Mucosa of gallbladder (tissue), 1 donor: ENCODE measurements at places on chromosomes 1 and 21. TPM values are rescaled to one million over a fixed set of nuclear protein-coding genes. Genes with fewer than 3 reads are reported as not detected.

DNA sequence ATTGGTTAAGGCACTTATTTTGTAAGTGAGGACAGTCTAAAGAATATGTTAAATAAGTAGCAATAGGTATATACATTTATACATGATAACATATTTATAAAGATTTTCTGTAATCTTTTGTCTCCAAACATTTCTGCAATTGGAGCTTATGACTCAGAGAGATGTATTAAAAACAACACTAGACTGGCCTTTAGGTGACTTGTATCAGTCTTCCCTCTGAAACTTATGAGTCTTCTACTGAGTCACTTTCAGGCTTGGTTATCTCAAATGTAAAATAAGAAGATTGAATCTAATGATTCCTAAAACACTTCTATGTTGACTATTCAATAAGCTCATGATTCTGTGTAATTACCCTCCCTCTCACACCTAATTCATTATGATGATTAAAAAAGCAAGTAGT lies 672.6 kb upstream of the NEGR1 start:
- no peak for DNase-seq

DNA sequence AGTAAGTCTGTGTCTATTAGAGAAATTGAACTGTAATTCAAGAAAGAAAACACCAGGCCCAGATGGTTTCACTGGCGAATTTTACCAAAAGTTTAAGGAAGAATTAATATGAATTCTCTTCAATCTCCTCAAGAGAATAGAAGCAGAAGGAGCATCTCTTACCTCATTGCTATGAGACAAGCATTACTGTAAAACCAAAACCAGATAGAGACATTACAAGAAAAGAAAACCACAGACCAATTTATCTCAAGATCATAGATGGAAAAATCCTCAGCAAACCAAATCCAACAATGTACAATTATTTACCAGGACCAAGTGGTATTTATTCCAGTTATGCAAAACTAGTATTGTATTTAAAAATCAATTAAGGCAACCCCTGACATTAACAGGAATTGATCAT lies 160.6 kb downstream of the LIPI start:
- no peak for DNase-seq

DNA sequence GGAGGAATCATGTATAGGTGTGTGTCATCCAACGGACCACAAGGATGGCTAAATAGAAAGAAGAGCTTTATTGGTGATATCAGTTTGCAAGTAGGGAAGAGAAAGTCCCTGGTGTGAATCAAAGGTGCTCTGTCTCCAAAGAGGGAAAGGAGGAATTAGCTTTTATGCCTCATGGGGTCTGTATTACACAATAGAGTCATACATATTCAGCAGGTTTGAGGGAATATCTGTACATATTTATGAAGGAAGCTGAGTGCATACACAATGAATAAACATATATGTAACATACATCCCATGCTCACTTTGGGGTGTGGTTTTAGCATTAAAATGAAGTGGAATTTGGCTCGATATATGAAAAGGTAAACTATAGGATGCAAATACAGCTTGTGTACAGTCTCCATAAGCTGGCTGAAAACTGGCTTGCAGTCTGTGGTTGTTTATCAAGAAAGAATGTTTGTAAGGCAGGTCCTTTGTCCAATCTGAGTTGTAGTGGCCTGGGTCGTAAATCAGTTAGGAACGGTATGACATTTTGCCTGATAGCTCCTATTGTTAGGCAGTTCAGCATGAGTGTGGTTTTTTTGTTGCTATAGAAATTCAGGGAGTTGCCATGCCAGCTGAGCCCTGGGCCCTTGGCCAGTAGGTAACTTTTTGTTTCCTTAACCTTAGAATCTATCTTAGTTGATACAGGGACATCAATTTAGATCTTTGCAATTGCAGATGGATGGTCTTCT lies 198.0 kb upstream of the ZP4 start:
- no peak for DNase-seq

GRCh38 chr1:233695901-233696300 lies 82.0 kb downstream of the KCNK1 start:
- DNase-seq = no peak

DNA sequence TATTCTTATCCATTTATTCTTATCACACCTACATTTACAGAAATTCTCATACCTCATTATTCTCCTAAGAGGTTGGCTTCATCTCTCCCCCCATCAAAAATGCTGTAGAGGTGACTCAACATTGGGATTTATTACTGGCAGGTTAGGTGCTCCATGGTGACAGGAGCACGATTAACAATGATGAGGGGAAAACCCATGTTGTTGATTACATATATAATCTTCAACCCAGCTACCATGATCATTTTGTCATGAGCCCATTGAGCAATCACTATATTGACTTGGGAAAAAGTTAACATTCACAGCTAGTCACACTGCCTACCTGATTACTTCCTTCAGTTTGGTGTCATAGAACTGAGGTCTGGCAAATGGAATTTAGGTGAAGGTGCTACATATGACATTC lies 712.1 kb upstream of the CHRM3 start:
- no peak for DNase-seq

Gene ICOSLG
- total RNA-seq = 8.6 TPM
